ENCODE measurements at places on chromosomes 5 and 9.

- DNase-seq = no peak
Measured at GRCh38 chr9:88723751-88724150, 188.8 kb downstream of the NXNL2 start.

- no peak for DNase-seq
Measured at GRCh38 chr9:111001526-111001925, 36.7 kb downstream of the LPAR1 start.

- DNase-seq = no peak
Measured at GRCh38 chr5:130720355-130720754, 444.7 kb downstream of the HINT1 start.

- no peak for DNase-seq
Measured at GRCh38 chr9:32350682-32351081, 33.8 kb upstream of the ACO1 start.

DNA sequence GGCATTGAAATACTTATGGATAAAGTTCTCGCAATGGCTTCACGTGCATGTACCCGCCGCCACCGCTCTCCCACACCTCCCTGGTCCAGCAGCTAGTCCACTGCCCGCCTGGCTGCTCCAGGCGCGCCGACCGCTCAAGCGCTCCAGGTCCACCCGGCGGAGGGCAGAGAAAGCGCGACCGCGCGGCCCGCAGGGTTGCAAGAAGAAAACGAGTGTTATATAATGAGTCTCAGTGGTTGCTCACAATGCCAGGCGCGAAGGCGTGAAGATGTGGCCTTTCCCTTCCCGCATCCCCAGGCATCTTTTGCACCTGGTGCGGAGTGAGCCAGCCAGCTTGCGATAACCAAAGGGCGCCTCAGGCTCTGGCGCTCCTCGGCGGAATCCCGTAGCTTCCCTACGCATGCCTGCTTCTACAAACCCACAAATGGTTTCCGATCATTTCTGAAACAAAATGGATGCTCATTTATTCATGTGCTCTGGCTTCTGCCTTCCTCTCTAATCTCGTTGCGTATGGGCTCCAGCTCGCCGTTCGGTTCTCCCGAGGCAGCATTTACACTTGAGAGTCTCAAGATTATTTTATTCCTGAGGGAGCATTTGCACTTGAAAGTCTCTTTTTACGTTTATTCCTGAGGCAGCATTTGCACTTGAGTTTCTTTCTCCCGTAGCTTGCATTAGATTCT lies 25.7 kb downstream of the CDKN2A start:
- no peak for DNase-seq

DNA sequence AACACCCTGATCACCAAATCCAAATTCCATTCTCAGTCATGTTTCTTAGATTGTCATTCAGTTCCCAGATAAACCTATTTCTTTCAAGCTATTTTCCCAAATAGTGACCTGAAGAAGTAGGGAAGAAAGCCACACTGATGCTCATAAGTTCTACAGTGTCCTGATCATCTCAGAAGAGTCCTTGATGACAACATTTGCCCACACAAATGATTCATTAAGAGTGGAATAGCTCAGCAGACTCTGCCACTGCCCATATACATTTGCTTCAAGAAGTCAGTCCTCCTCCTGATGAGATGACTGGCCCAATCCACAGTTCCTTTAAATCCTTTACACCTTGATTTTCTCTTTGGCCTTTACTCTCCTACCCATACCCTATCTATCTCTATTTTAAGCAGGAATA lies 283.7 kb upstream of the NR4A3 start:
- no peak for DNase-seq

GRCh38 chr9:87445646-87446045 lies 52.0 kb upstream of the DAPK1 start:
- DNase-seq = no peak
